ENCODE measurements at places on chromosomes 3 and 15.

- H3K36me3 ChIP-seq: no peaks in the 10 kb centered on the region
- no peak for DNase-seq
- H3K27me3 ChIP-seq: no peaks in the 10 kb centered on the region
- no peak overlapping the region for H3K27ac ChIP-seq
- peaks cover 15% of the 10 kb centered on the region for H3K4me1 ChIP-seq
Observed at GRCh38 chr3:39278616-39278935, 1.3 kb downstream of the CX3CR1 start.

DNA sequence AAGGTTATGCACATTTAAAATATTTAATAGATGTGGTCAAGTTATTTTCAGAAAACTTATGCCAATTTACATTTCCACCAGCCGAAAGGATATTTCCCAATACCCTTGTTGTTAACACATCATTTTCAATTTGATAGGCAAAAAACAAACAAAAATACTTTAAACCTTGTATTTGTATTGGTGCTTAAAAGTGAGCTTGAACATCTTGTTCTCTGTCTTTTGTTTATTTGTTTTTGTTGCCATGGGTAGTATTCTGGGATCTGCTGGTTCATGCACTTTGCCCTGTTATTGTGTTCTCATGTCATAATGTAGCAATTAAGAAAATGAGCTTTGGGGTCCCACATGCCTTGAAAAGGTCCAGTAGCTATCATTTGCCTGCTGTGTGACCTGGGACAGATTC is 191.4 kb downstream of the LRTM1 start:
- no peak for DNase-seq
- no peak overlapping the region for H3K4me3 ChIP-seq
- no peaks in the 10 kb centered on the region for H3K4me1 ChIP-seq
- H3K36me3 ChIP-seq: no peaks in the 10 kb centered on the region
- H3K27ac ChIP-seq: no peak overlapping the region
- H3K27me3 ChIP-seq: no peaks in the 10 kb centered on the region

- H3K27me3 ChIP-seq: no peaks in the 10 kb centered on the region
- no peak overlapping the region for H3K27ac ChIP-seq
- DNase-seq: no peak
- no peaks in the 10 kb centered on the region for H3K4me1 ChIP-seq
- H3K36me3 ChIP-seq: no peaks in the 10 kb centered on the region
Observed at GRCh38 chr3:37949866-37950265, 40.7 kb upstream of the VILL start.

- no peaks in the 10 kb centered on the region for H3K36me3 ChIP-seq
- no peaks in the 10 kb centered on the region for H3K4me1 ChIP-seq
- DNase-seq: no peak
- no peak overlapping the region for H3K4me3 ChIP-seq
- H3K27ac ChIP-seq: no peak overlapping the region
Observed at GRCh38 chr15:70281261-70281810, 183.6 kb upstream of the TLE3 start.

GRCh38 chr3:76824658-76825240 is 215.2 kb upstream of the ROBO2 start:
- no peaks in the 10 kb centered on the region for H3K27me3 ChIP-seq
- no peak overlapping the region for H3K4me3 ChIP-seq
- no peaks in the 10 kb centered on the region for H3K4me1 ChIP-seq
- no peak for DNase-seq
- no peaks in the 10 kb centered on the region for H3K36me3 ChIP-seq

- H3K27me3 ChIP-seq: no peaks in the 10 kb centered on the region
- peaks cover 34% of the 10 kb centered on the region for H3K4me1 ChIP-seq
- no peak overlapping the region for H3K27ac ChIP-seq
- H3K4me3 ChIP-seq: no peak overlapping the region
- peaks cover 15% of the 10 kb centered on the region for H3K36me3 ChIP-seq
- DNase-seq: no peak
Observed at GRCh38 chr3:17089314-17089700, 204.6 kb downstream of the PLCL2 start.

- H3K4me1 ChIP-seq: no peaks in the 10 kb centered on the region
- H3K4me3 ChIP-seq: no peak overlapping the region
- H3K27me3 ChIP-seq: no peaks in the 10 kb centered on the region
- no peak for DNase-seq
- H3K36me3 ChIP-seq: no peaks in the 10 kb centered on the region
- H3K27ac ChIP-seq: no peak overlapping the region
Observed at GRCh38 chr3:146142757-146143156, 18.2 kb downstream of the PLOD2 start.

GRCh38 chr15:33089878-33090757 is 104.4 kb downstream of the FMN1 start:
- no peaks in the 10 kb centered on the region for H3K27me3 ChIP-seq
- peaks cover 12% of the 10 kb centered on the region for H3K4me1 ChIP-seq
- H3K36me3 ChIP-seq: no peaks in the 10 kb centered on the region
- no peak for DNase-seq
- H3K4me3 ChIP-seq: no peak overlapping the region

DNA sequence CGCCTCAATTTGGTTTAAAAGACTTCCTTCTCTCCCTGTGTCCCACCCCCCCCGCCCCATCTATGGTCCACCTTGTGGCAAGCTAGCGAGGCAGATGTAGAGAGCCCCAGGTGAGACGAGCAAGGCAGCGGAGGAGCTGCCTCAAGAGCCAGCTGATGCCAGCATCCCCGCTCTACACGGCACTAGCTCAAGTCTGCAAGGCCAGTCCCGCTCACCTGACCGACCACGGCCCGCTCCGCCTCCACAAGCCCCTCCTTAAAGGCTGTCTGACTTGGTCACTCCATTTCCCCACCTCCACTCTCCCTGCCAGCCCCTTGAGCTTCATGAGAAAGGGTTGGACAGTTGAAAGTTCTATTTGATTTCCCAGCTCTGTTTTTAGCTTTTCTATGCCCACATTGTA is 56.2 kb upstream of the IGF1R start:
- H3K4me3 ChIP-seq: no peak overlapping the region
- no peaks in the 10 kb centered on the region for H3K36me3 ChIP-seq
- H3K4me1 ChIP-seq: no peaks in the 10 kb centered on the region
- no peak for DNase-seq

DNA sequence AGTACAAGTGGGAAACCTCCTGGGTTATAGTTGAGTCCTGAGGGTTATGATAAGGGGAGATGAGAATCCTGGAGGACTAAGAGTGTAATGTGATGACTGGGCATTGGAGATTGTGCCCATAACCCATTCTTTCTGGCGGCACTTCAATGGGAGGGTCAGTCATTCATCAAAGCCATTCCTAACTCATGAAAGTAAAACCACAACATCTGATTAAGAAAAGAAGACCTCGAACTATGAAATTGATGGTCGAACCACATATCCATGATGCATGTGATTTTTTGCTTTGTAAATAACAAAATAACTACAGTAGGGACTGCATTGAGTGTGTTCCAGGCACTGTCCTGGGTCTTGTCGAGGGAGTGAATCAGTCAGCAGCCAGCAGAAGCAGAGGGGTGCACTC is 215.1 kb downstream of the SHQ1 start:
- DNase-seq: no peak
- H3K27ac ChIP-seq: no peak overlapping the region
- H3K36me3 ChIP-seq: no peaks in the 10 kb centered on the region

DNA sequence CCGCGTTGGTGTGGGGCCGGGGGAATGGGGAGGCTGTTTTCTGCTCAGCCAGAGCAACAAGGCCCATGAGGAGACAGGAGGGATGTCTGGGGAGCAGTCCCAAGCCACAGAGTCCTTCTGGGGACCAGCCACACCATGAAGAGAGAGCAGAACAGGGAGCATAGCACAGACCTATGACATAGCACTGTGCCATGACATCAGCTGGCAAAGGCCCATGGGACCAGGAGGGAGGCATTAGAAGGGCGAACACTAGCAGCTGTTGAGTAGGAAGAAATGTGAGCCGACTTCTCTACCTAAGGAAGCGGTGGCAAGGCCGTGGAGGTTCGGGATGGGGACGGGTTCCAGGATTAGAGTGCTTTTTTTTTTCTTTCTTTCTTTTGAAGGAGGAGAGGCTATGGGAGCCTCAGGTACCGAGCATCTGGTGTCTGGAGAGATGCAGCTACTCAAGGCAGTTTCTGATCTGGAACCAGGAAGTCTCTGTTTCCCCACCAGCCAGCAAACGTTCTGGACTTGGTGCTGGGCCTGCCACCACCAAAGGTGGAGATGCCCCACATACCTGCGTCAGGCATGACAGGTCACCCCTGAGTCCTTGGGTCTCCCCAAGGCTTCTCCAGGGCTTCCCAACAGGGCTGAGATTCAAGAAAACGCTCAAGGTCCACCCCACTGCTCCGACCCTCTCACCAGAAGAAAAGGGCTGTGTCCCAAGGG is 77.3 kb upstream of the CGNL1 start:
- no peak overlapping the region for H3K4me3 ChIP-seq
- no peaks in the 10 kb centered on the region for H3K36me3 ChIP-seq
- H3K27me3 ChIP-seq: no peaks in the 10 kb centered on the region
- H3K4me1 ChIP-seq: no peaks in the 10 kb centered on the region

DNA sequence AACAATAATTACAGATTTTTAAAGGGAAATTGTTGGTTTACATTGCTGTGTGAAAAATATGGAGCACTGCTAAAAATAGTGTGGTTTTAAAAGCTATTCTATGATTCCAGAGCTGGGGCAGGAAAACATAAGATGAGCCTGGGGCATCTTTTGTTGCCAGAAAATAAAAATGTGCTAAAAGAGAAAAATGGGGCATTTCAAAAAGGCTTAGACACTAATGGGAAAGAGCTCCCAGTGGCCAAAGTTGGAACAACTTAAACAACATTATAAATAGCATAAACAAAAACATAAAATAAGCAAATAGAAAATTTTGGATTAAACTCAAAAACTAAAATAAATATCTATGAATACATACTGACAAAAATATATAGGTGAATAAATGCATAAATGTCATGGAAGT is 478.9 kb downstream of the NLGN1 start:
- H3K27me3 ChIP-seq: no peaks in the 10 kb centered on the region
- no peak overlapping the region for H3K4me3 ChIP-seq
- no peaks in the 10 kb centered on the region for H3K4me1 ChIP-seq
- no peak for DNase-seq
- no peak overlapping the region for H3K27ac ChIP-seq
- no peaks in the 10 kb centered on the region for H3K36me3 ChIP-seq

DNA sequence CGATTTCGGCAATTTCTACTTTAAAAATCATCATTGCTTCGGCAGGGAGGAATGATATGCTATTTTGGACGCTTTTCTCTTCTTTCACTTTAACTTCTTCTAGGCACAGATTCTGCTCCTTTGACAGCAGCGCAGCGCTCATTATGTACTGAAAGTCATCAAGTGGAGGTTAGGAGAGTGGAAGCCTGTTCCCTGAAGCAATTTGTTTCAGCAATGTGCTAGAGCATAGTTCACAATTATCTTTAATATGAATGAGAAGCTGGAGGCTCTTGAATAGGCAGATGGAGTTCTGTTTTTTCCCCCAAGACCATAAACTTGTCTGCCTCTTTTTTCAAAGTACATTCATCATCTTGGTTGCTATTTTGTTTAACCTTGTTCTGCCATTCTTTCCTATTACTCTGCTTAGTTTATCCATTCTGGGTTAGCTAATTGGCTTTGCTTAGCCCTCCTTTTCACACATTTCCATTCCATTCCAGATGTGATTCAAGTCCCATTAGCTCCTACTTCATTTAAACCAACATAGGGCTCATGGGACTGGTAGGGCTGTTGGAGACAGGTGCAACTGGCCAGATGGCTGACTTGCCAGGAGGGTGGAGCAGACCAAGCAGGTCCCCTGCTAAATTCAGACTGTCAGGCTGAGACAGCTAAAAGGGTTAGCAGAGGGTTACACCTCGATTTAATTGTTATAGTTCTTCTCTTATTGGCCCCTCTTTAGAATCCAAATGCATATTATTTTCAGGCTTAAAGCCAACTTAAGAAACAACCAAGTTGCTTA is 534.7 kb upstream of the CBLB start:
- H3K27ac ChIP-seq: no peak overlapping the region
- H3K4me1 ChIP-seq: no peaks in the 10 kb centered on the region
- H3K36me3 ChIP-seq: no peaks in the 10 kb centered on the region
- H3K27me3 ChIP-seq: no peaks in the 10 kb centered on the region

- no peak overlapping the region for H3K4me3 ChIP-seq
- no peak for DNase-seq
- peaks cover 15% of the 10 kb centered on the region for H3K27me3 ChIP-seq
- H3K36me3 ChIP-seq: no peaks in the 10 kb centered on the region
- H3K27ac ChIP-seq: no peak overlapping the region
- H3K4me1 ChIP-seq: peaks cover 9% of the 10 kb centered on the region
Observed at GRCh38 chr3:69389520-69390248, 3.8 kb upstream of the FRMD4B start.

DNA sequence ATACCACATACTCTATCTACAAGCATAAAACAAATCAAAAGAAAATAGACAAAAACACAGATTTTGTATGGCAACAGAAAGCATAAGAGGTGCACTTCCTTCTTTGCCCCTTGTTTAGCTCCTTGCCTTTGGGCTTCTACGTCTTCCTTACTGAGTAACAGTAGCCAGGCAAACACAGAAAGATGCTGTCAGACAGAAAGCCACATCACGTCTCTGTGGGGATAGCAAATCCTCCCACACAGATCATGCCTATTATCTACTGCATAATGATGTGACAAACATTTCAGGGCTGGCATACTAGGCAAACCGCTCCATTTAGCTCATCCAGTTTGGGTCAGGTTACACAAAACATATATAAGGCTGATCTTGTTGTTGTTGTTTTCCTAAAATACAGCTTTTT is 92.7 kb downstream of the BOC start:
- no peaks in the 10 kb centered on the region for H3K4me1 ChIP-seq
- no peaks in the 10 kb centered on the region for H3K36me3 ChIP-seq
- no peaks in the 10 kb centered on the region for H3K27me3 ChIP-seq
- H3K4me3 ChIP-seq: no peak overlapping the region
- no peak for DNase-seq
- H3K27ac ChIP-seq: no peak overlapping the region

- no peaks in the 10 kb centered on the region for H3K4me1 ChIP-seq
- no peaks in the 10 kb centered on the region for H3K27me3 ChIP-seq
- no peak overlapping the region for H3K27ac ChIP-seq
- DNase-seq: no peak
- H3K4me3 ChIP-seq: no peak overlapping the region
Observed at GRCh38 chr3:136576279-136577009, 175.7 kb downstream of the STAG1 start.

- no peak overlapping the region for H3K27ac ChIP-seq
- DNase-seq: no peak
- H3K4me1 ChIP-seq: no peaks in the 10 kb centered on the region
- no peak overlapping the region for H3K4me3 ChIP-seq
- no peaks in the 10 kb centered on the region for H3K36me3 ChIP-seq
- H3K27me3 ChIP-seq: no peaks in the 10 kb centered on the region
Observed at GRCh38 chr3:72563690-72564370, 284.4 kb downstream of the SHQ1 start.

- no peak overlapping the region for H3K27ac ChIP-seq
Observed at GRCh38 chr3:172312001-172312400, 136.3 kb downstream of the GHSR start.

GRCh38 chr3:127817406-127817841 is 4.9 kb downstream of the MGLL start:
- DNase-seq: no peak
- peaks cover 9% of the 10 kb centered on the region for H3K27me3 ChIP-seq
- H3K4me3 ChIP-seq: no peak overlapping the region
- H3K36me3 ChIP-seq: no peaks in the 10 kb centered on the region
- no peaks in the 10 kb centered on the region for H3K4me1 ChIP-seq
- H3K27ac ChIP-seq: no peak overlapping the region

Measured in CD8-positive, alpha-beta memory T cell (primary cell).